Neural cell (in vitro differentiated cells): ENCODE measurements at places on chromosomes 5 and 9. TPM values are rescaled to one million over a fixed set of nuclear protein-coding genes. Genes with fewer than 3 reads are reported as not detected.

The NUDT2 gene
- polyA plus RNA-seq: 62.6 and 88.3 TPM in 2 replicates

The GIN1 gene
- polyA plus RNA-seq: 17.5 and 23.5 TPM in 2 replicates

The FAM151B gene
- 3.3 and 5.3 TPM in 2 replicates for polyA plus RNA-seq

The DOLPP1 gene
- 31.1 and 31.5 TPM in 2 replicates for polyA plus RNA-seq

The PCDHGC5 gene
- 0.51 and 0.54 TPM in 2 replicates for polyA plus RNA-seq

The PCDHGA3 gene
- polyA plus RNA-seq: 0.10 and 0.26 TPM in 2 replicates

The SHISAL2B gene
- polyA plus RNA-seq: not detected in 2 replicates

The RAI14 gene
- 6.0 and 7.8 TPM in 2 replicates for polyA plus RNA-seq
